ENCODE measurements at places on chromosomes 2 and 18. TPM values are rescaled to one million over a fixed set of nuclear protein-coding genes. Genes with fewer than 3 reads are reported as not detected.

The DLGAP1 gene
- 0.46 TPM for polyA plus RNA-seq

The GALR1 gene
- polyA plus RNA-seq: not detected

DNA sequence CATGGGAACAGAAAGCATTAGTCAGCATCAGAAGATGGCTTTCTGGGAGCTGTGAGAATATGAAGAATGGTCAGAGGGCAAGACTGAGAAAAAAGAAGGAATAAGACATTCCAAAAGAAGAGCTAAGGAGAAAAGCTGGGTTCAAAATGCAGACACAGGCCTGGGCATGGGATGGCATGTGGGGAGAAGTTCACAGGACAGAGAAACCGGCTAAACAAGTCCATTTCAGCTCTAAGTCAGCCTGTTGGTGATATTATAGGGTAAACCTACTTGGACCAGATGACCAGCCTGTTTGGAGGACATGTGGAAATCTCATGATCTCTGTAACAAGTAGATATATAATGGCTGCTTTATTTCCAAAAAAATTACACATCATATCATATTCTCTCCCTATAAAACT, 91.7 kb upstream of the MEIS1 start:
- no peaks in the 10 kb centered on the region for H3K27me3 ChIP-seq
- no peak overlapping the region for H3K4me3 ChIP-seq
- H3K36me3 ChIP-seq: no peaks in the 10 kb centered on the region
- no peak overlapping the region for H3K27ac ChIP-seq
- H3K4me1 ChIP-seq: no peaks in the 10 kb centered on the region
- no peak for DNase-seq

The ACMSD gene
- not detected for polyA plus RNA-seq

DNA sequence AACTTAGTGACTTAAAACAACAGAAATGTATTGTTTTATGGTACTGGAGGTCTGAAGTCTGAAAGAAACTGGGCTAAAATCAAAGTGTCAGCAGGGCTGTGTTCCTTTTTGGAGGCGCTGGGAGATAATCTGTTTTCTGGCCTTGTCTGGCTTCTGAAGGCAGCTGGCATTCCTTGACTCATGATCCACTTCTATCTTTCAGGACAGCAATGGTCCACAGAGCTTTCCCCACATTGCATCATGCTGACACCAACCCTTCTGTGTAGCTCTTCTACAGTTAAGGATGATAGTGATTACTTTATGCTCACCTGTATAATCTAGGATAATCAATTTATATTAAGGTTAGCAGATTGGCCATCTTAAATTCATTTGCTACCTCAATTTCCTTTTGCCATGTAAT, 392.1 kb downstream of the TDRD15 start:
- no peaks in the 10 kb centered on the region for H3K36me3 ChIP-seq

The AUP1 gene
- 95.8 TPM for polyA plus RNA-seq

DNA sequence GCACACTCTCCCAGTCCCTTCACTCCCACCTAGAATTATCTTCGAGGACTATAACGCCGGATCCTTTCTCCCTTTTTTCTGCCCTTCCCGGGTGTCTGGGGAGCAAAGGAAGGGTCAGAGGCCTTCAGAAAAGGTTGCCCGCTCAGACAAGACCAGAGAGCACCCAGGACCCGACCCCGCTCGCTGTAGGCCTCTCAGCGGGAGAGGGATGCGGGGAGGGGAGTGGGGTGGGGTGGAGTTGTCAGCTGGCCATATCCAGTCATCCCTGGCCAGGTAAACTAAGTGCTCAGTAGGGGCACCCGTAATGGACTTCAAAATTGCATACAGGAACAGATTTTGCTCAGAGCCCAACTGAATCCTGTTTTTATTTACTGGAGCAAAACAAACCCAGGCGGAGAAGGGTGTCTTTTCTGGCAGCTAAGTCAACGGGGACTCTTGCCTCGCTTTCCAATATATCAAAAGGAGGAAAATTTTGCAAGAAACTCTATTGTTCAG, 65.0 kb downstream of the NOL4 start:
- no peak overlapping the region for H3K27ac ChIP-seq
- H3K27me3 ChIP-seq: no peaks in the 10 kb centered on the region
- H3K4me3 ChIP-seq: no peak overlapping the region
- no peak for DNase-seq
- no peaks in the 10 kb centered on the region for H3K36me3 ChIP-seq

GRCh38 chr18:42437646-42438045, 482.6 kb downstream of the PIK3C3 start:
- no peaks in the 10 kb centered on the region for H3K27me3 ChIP-seq
- no peaks in the 10 kb centered on the region for H3K36me3 ChIP-seq
- no peak overlapping the region for H3K27ac ChIP-seq
- no peak for DNase-seq
- no peak overlapping the region for H3K4me3 ChIP-seq
- no peaks in the 10 kb centered on the region for H3K4me1 ChIP-seq

The ALPG gene
- polyA plus RNA-seq: not detected

DNA sequence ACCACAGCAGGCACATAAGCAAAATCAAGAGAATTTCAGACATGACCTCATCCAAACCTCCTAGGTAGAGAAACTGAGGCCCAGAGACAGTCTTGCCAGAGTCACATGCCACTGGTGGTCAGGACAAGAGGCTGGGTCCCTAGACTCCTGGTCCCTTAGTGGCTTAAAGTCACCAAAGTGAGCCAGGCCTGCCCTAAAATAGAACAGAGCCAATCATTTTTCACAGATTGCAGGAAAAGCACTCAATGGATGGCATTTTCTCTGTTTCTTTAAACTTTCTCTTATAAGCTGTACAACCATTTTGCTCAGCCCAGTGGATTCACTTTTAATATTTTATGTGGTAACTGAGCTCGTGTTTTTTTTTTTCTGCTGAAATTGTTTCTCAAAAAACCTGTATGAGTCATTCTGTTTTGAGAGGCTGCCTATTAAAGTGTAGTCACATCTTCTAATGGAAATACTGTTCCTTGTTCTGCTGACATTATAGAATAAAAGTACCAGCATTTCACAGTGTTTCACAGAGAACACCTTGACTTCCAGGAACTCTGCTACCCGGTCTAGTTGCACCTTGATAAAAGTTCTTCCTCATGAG, 29.6 kb downstream of the STEAP3 start:
- peaks cover 3% of the 10 kb centered on the region for H3K27me3 ChIP-seq
- H3K4me3 ChIP-seq: no peak overlapping the region
- no peak overlapping the region for H3K27ac ChIP-seq
- no peaks in the 10 kb centered on the region for H3K4me1 ChIP-seq

- no peak overlapping the region for H3K4me3 ChIP-seq
- no peak overlapping the region for H3K27ac ChIP-seq
- H3K27me3 ChIP-seq: no peaks in the 10 kb centered on the region
- DNase-seq: no peak
- H3K36me3 ChIP-seq: no peaks in the 10 kb centered on the region
- no peaks in the 10 kb centered on the region for H3K4me1 ChIP-seq
Measured at GRCh38 chr2:146108993-146109392, 1589.1 kb upstream of the ZEB2 start.

DNA sequence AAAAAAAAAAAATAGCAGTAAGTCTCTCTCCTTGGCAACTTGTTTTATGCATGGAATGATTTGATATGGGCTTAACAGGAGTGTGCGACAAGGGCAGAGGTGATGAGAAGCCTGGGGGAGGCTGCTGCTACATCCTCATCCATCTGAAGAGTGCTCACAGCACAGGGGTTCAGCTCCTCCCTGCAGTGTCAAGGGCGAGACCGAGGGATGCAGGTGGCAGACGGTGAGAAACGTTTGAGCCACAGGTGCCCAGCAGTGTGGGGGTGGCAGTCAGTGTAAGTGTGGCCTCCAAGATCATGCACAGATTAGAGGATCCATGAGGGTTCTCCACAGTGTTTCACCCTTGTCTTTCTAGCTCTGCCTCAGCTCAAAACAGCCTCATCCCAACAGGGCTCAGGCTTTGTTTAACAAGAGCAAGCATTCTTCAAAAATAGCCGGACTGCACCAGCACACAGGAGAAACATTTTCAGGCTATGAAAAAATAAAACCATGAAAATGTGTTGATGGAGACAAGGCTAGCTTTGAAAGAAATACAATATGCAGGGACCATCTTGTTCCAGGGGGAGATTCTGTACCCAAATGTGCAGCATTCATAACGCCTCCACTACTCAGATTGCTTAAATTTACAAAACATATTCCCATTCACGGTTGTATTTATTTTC, 324.5 kb upstream of the MYT1L start:
- no peak overlapping the region for H3K4me3 ChIP-seq
- no peaks in the 10 kb centered on the region for H3K27me3 ChIP-seq
- H3K4me1 ChIP-seq: no peaks in the 10 kb centered on the region
- no peak overlapping the region for H3K27ac ChIP-seq
- H3K36me3 ChIP-seq: no peaks in the 10 kb centered on the region

DNA sequence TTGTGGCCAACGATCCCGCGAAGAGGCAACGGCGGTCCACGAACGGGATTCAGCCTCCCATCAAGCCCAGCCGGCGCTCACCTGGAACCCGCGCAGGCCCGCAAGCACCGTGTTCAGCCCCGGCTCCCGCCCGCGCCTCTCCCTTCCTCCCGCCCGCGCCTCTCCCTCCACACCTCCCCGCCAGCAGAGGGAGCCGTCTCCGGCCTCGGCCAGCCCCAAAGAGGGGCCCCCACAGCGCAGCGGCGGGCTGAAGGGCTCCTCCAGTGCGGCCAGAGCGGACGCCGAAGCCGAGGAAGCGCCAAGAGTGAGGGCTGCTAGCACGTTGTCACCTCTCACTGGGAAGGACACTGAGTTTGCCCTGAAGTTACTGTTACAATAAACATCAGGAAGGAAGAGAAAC, 55.3 kb upstream of the LAPTM4A start:
- no peak overlapping the region for H3K27ac ChIP-seq
- H3K4me3 ChIP-seq: no peak overlapping the region
- H3K27me3 ChIP-seq: peaks cover 3% of the 10 kb centered on the region
- H3K4me1 ChIP-seq: no peaks in the 10 kb centered on the region

- H3K27me3 ChIP-seq: no peaks in the 10 kb centered on the region
- DNase-seq: no peak
- H3K4me3 ChIP-seq: no peak overlapping the region
- H3K36me3 ChIP-seq: no peaks in the 10 kb centered on the region
- no peaks in the 10 kb centered on the region for H3K4me1 ChIP-seq
- no peak overlapping the region for H3K27ac ChIP-seq
Measured at GRCh38 chr2:175312137-175312536, 130.6 kb upstream of the ATP5MC3 start.

DNA sequence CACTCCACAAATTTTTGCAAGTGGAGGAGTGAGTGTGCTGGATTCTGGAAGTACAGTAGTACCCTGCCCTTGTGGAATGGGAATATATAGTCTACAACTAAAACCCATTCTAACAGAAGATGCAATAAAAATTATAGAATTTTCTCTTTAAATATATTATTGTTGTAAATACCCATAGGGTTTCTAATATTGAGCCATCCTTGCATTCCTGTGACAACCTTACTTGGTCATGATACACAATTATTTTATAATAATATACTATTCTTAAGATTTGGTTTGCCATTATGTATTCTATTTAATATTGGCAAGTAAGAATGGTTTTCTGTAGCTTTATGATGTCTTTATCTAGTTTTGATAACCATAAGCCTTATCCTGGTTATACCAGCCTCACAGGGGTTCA, 52.2 kb downstream of the EML6 start:
- no peak overlapping the region for H3K4me3 ChIP-seq
- H3K27me3 ChIP-seq: no peaks in the 10 kb centered on the region
- H3K27ac ChIP-seq: no peak overlapping the region
- H3K36me3 ChIP-seq: no peaks in the 10 kb centered on the region

The NPHP1 gene
- polyA plus RNA-seq: 1.0 TPM

The GAL3ST2 gene
- polyA plus RNA-seq: not detected

The FAM237A gene
- polyA plus RNA-seq: not detected

GRCh38 chr2:9057939-9058761, 54.7 kb upstream of the MBOAT2 start:
- peaks cover 5% of the 10 kb centered on the region for H3K4me1 ChIP-seq
- H3K36me3 ChIP-seq: no peaks in the 10 kb centered on the region
- H3K27ac ChIP-seq: no peak overlapping the region
- no peaks in the 10 kb centered on the region for H3K27me3 ChIP-seq
- no peak for DNase-seq

GRCh38 chr18:44911260-44911659, 230.6 kb downstream of the SETBP1 start:
- H3K4me1 ChIP-seq: no peaks in the 10 kb centered on the region
- no peak overlapping the region for H3K4me3 ChIP-seq
- H3K36me3 ChIP-seq: no peaks in the 10 kb centered on the region
- no peak overlapping the region for H3K27ac ChIP-seq
- no peaks in the 10 kb centered on the region for H3K27me3 ChIP-seq
- no peak for DNase-seq

GRCh38 chr18:75654851-75655751, 227.6 kb upstream of the SMIM21 start:
- DNase-seq: no peak
- no peaks in the 10 kb centered on the region for H3K4me1 ChIP-seq
- H3K36me3 ChIP-seq: no peaks in the 10 kb centered on the region
- no peak overlapping the region for H3K27ac ChIP-seq
- no peaks in the 10 kb centered on the region for H3K27me3 ChIP-seq
- H3K4me3 ChIP-seq: no peak overlapping the region

The TNFAIP6 gene
- polyA plus RNA-seq: not detected

- no peak overlapping the region for H3K4me3 ChIP-seq
- no peaks in the 10 kb centered on the region for H3K36me3 ChIP-seq
- no peak for DNase-seq
- no peak overlapping the region for H3K27ac ChIP-seq
Measured at GRCh38 chr2:31577143-31577542, 3.6 kb downstream of the SRD5A2 start.

DNA sequence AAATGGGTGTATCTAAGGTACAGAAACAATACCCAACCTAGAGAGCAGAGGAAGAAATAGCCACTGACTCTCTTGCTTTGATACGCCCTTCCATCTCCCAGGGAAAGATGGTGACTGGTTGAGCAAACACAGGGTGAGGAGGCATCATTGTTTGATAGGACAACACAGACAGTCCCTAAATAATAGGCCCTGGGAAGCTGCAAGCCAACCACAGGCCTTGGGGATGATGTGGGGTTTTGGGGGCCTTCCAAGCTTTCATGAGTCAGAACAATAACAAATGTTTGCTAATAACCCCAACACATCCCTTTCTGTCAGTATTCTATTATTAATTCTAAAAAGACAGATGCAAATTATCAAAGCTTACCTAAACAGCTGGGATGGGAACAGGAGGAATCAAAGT, 9.8 kb downstream of the LGALSL start:
- no peaks in the 10 kb centered on the region for H3K27me3 ChIP-seq
- no peak overlapping the region for H3K27ac ChIP-seq
- H3K4me1 ChIP-seq: no peaks in the 10 kb centered on the region
- H3K4me3 ChIP-seq: no peak overlapping the region

GRCh38 chr2:25700221-25700660, 26.9 kb upstream of the DTNB start:
- no peak for DNase-seq
- no peaks in the 10 kb centered on the region for H3K36me3 ChIP-seq
- no peak overlapping the region for H3K27ac ChIP-seq
- H3K27me3 ChIP-seq: no peaks in the 10 kb centered on the region
- H3K4me3 ChIP-seq: no peak overlapping the region
- H3K4me1 ChIP-seq: no peaks in the 10 kb centered on the region

The RTTN gene
- polyA plus RNA-seq: 3.2 TPM

The SCN2A gene
- not detected for polyA plus RNA-seq

DNA sequence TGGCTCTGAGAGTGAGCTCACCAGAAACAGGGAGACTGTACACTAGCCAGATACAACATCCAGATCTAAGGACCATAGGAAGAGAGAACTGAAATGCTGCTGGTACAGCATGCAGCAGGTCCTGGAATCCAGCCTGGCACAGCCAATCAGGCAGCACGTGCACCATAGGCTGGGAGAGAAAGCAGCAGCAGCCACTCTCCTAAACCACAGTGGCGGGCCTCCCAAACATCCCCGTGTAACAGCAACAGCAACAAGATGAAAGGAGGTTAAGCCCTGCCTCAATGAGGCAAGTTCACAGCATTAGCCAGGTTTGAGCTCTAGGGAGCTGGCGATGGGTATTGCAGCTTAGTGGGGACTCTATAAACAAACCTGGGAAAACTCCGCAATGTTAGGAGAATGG, 192.0 kb downstream of the EPHA4 start:
- no peak overlapping the region for H3K27ac ChIP-seq
- no peaks in the 10 kb centered on the region for H3K27me3 ChIP-seq
- H3K4me3 ChIP-seq: no peak overlapping the region
- no peaks in the 10 kb centered on the region for H3K36me3 ChIP-seq
